ENCODE measurements at places on chromosomes 1 and 21.

- DNase-seq: no peak
These were observed 10.9 kb downstream of the NR5A2 start for GRCh38 chr1:200038325-200038980.

GRCh38 chr21:26846036-26846931 lies 1.1 kb upstream of the ADAMTS1 start:
- DNase-seq: no peak

- DNase-seq: no peak
These were observed 5.5 kb upstream of the SNX27 start for GRCh38 chr1:151606384-151606783.

GRCh38 chr1:12598974-12599373 lies 19.0 kb downstream of the DHRS3 start:
- DNase-seq: no peak

GRCh38 chr1:246454655-246455054 lies 52.4 kb downstream of the SMYD3 start:
- DNase-seq: no peak

DNA sequence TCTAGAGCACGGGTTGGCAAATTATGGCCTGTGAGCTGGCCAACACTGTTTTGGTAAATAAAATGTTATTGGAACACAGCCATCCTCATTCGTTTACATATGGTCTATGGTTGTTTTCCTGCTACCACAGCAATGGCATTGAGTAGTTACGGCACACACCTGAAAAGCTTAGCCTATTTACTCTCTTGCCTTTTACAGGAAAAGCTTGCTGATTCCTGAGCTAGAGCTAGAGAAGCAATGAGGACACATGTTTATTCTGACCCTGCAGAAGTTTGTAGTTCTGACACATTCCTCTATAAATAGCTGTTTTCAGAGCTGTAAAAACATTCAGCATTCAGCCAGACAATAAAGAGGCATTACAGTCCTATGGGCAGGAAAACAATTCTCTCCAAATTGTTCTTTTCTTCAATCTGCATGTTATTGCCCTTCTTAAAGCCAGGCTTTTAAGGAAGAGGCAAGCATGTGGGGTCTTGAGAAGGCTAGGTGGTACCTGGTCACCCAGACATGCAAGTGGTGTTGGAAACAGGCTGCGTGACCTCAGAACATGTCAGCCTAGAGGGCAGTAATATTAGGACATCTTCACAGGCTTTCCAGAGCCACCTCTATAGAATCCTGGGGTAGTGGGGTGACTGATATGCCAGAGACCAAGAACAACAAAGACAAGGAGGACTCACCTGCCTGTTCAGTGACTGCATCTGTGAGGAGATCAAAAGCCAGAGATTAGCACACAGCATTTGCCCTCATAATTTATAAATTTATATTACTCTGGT lies 1.6 kb downstream of the FCRL2 start:
- DNase-seq: no peak

GRCh38 chr1:16279186-16279585 lies 42.2 kb upstream of the CPLANE2 start:
- no peak for DNase-seq

GRCh38 chr1:24992761-24993211 lies 62.7 kb upstream of the RUNX3 start:
- no peak for DNase-seq

GRCh38 chr21:33760641-33761440 lies 118.5 kb downstream of the ITSN1 start:
- DNase-seq: no peak

DNA sequence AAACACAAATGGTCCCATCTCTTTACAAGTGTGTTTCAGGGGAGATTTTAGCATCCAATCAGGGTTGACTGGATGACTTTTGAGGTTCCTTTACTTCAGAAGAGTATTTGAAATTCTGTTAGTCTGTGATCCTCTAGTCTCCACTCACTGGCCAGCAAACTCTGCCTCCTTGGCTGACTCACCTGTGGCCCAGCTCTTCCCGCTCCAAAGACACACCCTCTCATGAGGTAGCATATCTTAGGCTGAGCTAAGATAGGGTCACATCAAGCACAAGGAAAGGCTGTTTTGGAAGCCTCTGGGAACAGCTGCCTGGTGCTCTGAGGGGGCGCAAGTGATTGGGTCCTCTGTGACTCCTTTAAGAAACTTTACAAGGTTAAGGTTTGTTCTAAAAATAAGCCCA lies 102.3 kb upstream of the FGGY start:
- DNase-seq: no peak

GRCh38 chr21:44357064-44357837 lies 3.8 kb downstream of the TRPM2 start:
- no peak for DNase-seq

DNA sequence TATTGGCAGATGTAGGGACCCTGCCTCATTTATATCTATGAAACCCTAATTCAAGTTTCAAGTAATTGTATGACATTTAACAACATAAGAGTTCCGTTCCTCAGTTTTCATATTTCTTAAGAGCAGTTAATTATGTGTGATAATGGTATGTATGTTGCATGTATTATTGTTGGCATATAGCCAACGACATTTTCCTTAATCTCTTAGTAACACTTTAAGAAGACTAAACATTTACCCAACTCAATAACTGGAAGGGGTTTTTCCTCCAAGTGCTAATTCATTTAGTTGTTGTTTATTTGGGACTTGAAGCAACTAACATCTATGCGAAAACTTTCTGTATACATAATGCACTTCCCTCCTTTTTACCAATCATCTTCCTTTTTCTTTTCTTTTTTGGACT lies 1.5 kb upstream of the RALGPS2 start:
- DNase-seq: no peak

DNA sequence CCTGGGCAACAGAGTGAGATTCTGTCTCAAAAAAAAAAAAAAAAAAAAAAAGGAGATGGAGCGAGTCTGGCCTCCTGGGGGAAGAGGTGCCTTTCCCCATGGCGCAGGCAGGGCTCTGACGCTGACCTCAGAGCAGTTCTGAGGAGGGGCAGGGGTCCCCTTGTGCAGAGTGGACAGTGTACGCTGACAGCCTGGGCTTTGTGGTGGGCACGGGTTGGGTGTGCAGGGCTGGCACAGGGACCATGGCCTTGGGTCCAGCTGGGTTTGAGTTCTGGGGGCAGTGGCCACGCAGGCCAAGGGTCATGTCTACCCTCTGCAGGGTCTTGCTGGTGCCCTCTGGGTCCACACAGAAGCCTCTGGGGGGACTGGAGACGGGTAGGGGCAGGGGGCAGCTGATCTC lies 260.1 kb upstream of the C1orf174 start:
- DNase-seq: no peak

DNA sequence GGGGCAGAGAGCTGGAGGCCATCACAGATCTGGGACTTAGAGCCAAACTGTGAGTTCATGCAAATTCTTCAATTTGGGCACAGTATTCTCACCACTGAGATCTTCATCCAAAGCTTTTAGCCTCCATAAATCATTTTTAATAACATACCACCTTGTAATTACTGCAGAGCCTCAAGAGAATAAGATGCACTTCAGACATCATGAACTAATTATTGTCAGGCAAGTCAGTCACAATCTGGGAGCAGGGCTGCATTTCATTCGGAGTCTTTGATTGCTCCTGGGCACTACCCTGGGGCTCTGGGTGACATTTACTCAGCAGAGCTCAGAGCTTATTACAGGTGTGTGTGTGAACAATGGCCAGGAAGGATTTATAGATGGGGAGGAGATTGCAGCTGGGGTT lies 623.7 kb downstream of the PTPRU start:
- no peak for DNase-seq

- DNase-seq: no peak
These were observed 130.2 kb downstream of the TPR start for GRCh38 chr1:186244825-186245224.

GRCh38 chr1:53619367-53620060 lies 119.5 kb downstream of the GLIS1 start:
- no peak for DNase-seq
